ENCODE measurements at places on chromosomes 16 and 17. TPM values are rescaled to one million over a fixed set of nuclear protein-coding genes. Genes with fewer than 3 reads are reported as not detected.

CCDC144A gene
- polyA plus RNA-seq = 1.5 TPM

DNA sequence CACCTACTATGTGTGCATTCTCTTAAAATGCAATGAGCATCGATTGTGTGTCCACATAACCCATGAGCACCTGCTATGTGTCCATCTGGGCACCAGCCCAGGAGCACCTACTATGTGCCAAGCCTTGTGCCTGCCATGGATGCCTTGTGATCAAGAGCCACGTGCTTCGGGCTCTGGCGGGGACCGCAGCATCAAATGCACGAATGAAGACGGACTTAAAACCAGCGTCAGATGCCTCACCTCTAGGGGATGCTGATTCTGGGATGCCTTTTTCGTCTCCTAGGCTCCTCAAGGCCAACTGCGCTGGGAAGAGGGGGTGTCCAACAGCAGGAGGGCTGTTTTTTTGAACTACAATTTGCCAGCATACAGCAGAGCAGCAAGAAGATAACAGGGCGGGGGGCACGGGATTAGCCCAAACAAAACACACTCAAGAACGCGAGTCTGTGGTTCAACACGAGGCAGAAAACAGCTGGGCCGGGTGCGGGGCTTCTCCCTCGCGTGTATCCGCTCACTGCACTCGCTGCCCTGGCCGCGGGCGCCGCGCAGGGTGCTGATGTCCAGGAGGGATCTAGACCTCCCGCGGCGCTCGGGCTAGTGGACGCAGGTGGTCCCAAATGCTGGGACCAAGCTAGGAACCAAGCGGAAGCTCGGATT, 1.2 kb upstream of the GLIS2 start:
- no peak for DNase-seq

DNA sequence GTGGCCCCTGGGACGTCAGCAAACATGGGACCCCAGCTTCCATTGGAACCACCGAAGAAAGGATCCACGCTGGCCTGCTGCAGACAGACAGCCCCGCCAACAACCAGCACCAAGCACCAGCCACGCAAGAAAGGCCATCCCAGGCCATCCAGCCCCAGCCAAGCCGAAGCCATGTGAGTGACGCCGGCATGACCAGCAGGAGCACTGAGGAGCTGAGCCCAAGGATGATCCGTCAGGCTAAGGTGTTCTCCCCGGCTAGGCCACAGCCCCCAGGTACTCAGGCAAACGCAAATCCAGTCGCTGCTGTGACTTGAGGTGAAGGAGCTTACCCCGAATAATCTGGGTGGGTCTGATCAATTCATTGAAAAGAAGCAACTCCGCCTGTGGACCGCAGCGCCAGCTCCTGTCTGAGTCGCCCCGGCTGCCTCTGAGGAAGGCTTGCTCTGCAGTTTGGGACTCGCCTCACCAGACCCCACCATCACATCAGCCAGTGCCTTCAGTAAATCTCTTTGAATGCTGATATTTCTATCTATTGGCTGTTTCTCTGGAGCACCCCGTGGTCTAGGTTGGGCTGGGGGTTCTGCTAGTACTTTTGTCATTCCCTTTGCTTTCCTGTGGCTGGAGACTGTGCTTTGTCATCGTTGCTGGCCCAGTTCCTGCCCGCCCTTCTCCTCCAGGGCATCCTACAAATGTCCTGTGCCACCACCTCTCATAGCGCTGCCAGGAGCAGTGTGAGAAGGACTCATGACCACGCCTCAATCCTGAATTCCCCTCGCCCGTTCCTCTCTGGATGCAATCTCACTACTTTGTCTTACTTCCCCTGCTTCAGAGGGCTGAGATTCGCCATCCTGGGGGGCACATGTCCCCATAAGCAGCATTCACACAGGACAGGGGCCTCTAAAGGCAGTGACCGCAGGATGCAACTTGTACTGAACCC, 8.1 kb upstream of the CBX2 start:
- DNase-seq = no peak

GRCh38 chr16:24748242-24748641, 18.8 kb downstream of the TNRC6A start:
- DNase-seq = no peak

CLCN7 gene
- 34.7 TPM for polyA plus RNA-seq

EVI2A gene
- 57.0 TPM for polyA plus RNA-seq

HEXIM2 gene
- 3.6 TPM for polyA plus RNA-seq

GRCh38 chr17:29613352-29613837, 9.3 kb downstream of the CORO6 start:
- peak; percentile 88 for DNase-seq

GRCh38 chr16:78866521-78866920, 734.0 kb downstream of the MAF start:
- no peak for DNase-seq

DNA sequence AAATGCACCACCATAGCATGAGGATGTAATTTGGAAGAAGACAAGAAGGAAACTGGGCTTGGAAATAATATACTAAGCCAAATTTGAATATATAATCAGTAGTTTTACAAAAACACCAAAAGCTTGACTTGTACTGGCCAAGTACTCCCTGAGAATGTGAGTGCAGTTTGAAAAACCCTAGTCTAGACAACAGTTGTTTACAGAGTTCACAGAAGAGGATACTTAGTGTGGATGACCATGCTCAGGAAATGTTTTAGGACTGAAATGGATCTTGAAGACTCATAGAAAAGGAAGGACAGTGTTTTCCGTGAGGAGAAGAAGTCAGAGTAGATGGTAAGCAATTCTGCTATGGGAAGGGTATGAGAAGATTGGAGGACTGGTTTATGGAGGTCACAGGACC, 1.9 kb upstream of the CDYL2 start:
- no peak for DNase-seq

DNA sequence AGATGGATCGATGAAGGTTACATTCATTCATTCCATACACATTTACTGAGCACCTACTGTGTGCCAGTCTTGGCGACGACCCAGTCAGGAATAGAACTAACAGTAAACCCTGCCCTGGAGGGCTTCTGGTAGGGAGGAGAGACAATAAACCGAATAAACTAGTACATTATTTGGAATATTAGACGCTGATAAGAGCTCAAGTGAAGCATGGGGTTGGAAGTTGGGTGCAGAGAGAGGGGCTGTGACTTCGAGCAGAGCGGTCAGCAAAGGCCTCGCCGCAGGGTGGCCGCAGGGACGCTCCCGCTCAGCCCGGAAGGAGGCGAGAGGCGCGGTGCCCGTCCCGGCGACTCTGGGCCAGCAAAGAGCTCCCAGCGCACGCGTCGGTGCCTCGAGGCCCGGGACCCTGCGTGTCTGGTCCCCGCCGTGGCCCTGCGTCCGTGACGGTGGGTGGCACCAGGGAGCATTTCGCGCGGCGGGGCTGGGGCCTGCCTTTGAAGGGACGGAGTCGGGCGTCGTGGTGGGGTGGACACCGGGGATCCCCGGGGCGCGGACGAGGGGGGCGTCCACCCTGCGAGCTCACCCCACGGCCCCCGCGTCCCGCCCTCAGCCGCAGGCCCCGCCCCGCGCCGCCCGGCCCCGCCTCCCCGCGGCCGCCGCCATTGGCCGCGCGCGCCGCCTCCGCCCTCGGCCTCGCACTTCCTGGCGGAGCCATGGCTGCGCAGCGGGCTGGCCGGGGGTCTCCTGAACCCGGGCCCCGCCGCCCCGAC, at the start of gene KLHL36:
TSS of gene KLHL36 (plus strand) at position 684 of the 767 bp plus-strand sequence. CDS start 2,357 bp downstream, outside the sequence.
- DNase-seq = peak; percentile 64

GRCh38 chr17:46171939-46172338, 21.3 kb downstream of the KANSL1 start:
- peak; percentile 43 for DNase-seq

ACSM5 gene
- polyA plus RNA-seq = not detected

DNA sequence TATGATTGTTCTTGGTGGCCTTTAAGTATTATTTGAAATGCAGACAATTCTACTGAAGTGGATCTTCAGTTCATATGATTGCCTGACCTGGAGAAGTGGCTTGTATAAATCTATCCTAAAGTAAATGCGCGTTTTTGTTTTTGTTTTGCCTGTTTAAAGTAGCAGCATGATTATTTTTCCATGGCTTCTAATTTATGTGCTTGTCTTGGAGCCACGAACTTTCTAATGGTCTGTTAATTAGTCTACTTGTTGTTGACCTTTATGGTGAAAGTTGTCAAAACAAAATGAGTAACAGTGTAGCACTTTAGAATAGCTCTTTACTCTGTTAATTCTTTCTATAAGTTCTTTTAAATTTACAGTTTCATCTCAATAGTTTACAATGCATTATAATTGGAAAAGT, 1.7 kb downstream of the PRKAR1A start:
- DNase-seq = no peak

ZFP3 gene
- polyA plus RNA-seq = 2.1 TPM

GRCh38 chr16:30112197-30113030, 923 bp downstream of the GDPD3 start:
- DNase-seq = peak; percentile 73

GRCh38 chr16:3968551-3968950, 88.0 kb upstream of the CREBBP start:
- no peak for DNase-seq

MYH2 gene
- polyA plus RNA-seq = not detected

- no peak for DNase-seq
Measured at GRCh38 chr17:17762744-17763105, 74.1 kb downstream of the SREBF1 start.

GRCh38 chr17:5209396-5209795, 17.7 kb upstream of the ZNF594 start:
- DNase-seq = no peak

RAI1 gene
- polyA plus RNA-seq = 4.0 TPM

GRCh38 chr17:14590459-14591250, 289.8 kb downstream of the HS3ST3B1 start:
- no peak for DNase-seq

DPEP2 gene
- 40.4 TPM for polyA plus RNA-seq

DNA sequence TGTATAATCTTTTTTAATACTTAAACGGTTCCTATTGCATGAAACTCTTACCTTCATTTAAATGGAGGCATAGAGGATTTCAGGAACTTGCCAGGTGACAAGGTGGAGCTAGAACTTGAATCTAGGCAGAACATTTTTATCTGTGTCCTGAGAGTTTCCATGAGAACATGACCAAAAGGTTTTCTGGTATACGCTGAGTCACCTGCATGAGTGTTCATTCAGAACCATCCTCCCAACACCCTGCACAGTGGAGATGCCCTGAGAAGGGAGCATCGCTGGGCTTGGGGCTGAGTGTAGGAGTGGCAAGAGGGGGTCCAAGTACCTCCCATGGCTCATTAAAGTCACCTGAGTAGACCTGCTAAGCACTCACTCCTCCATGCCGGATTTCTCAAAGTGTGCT, 169.7 kb upstream of the CACNG5 start:
- no peak for DNase-seq

DNA sequence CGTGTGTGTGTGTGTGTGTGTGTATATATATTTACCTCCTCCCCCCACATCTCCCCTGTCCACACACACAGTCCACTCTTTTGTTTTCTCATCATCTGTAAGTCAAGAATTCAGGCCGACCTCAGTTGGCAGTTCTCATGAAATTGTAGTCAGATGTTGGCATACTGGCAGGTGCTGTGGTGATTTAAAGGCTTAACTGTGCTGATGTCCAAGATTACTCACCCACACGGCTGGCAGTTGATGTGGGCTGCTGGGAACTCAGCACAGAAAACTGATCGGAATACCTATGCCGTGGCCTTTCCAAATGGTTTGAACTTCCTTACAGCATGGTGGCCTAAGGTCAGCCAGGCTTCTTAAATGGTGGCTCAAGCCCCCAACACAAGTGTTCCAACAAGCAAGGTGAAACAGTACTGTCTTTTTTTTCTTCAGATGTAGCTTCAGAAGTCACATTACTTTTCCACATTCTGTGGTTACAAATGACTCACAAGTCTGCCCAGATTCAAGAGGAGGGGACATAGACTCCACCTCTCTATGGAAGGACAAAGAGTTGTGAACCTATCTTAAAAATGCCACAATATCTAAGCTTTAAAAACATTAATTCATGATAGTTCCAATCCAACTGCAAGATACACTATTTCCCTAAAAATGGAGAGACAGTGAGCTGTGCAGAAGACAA, 198.5 kb upstream of the HS3ST4 start:
- no peak for DNase-seq

GRCh38 chr16:84947022-84947421, 64.3 kb downstream of the ZDHHC7 start:
- DNase-seq = no peak

HAP1 gene
- polyA plus RNA-seq = not detected

KIF1C gene
- polyA plus RNA-seq = 3.0 TPM

DNA sequence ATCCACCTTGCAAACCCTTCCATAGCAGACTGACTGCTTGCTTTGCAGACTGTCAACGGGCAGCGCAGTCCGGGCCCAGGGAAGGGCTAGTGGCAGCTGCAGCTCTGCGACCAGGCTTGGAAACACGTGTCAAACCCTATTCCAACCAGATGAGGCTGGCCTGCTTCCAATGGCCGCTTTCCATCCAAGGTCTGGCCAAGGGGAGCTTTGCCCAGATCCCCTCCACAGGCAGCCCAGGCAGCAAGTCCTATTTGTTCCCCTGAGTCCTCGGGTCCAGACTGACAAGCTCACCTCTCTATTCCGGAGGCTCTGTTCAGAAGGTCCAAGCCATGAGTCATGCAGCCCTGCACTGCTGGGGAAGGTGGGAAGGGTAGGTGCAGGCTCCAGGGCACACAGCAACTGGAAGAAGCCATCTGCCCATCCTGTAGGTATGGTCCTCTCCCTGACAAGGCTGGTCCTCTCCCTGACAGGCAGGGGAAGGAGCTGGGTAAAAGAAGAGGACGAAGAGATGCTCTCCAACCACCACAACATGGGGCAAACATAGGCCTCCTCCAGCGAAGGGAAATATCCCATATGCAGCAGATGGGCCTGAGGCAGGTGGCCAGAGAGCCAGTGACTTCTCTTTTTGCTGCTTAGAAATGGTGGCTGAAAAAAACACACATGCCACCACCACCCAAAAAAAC, 22.6 kb upstream of the AXIN2 start:
- no peak for DNase-seq

DNA sequence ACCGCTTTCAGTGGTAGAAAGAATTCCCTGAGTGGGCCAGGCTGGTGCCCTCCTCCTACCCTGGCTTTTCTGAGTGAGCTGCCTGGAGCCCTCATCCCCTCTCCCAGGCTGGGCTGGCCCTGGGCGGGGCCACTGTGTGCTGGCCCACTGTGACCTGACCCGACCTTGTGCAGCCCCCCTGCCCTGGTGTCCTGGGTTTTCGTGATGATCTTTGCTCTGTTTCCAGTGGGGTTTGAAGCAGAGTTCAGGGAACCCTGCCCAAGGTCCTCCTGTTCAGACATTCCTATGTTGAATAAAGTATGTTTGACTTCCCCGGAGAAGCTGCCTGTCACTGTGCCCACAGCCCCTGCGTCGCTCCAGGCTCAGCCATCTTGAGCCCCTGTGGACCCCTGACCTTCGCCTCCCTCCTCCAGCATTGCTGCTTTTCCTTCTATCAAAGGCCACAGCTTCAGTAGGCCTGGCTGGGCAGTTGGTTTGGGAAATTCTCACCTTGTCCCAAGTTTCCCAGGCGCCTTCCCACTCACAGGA, 13.7 kb upstream of the NAGLU start:
- DNase-seq = no peak

DNA sequence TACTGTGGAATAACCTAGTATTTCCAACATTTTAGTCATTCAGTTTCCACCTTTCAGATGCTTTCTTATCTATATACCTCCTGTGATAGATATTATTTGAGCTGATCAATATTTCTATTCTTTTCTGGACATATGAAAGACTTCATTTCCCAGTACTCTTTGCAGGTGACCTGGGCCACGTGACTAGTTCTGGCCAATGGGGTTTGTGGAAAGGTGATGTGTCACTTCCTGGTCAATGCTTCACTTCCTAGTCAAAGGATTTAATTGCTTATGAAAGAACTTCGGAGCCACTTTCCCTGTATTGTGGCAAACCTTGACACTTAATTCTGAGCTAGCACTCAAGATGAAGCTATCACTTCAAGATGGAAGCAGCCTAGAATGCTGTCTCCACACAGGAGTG, 248.9 kb upstream of the FOXF1 start:
- no peak for DNase-seq

GRCh38 chr17:28319598-28319935, 567 bp downstream of the TMEM97 start:
- no peak for DNase-seq

Measured in naive thymus-derived CD8-positive, alpha-beta T cell (primary cell).